ENCODE measurements at places on chromosomes 4 and X.
A peak's percentile ranks its signal among the peaks of the same experiment; 100 is the strongest.

GRCh38 chrX:71241301-71241700, 12.6 kb downstream of the ZMYM3 start:
- DNase-seq: no peak

- DNase-seq: no peak
Observed at GRCh38 chr4:101019941-101020401, 327.4 kb downstream of the PPP3CA start.

GRCh38 chr4:76306882-76307659, 538 bp downstream of the STBD1 start:
- DNase-seq: peak; percentile 65

DNA sequence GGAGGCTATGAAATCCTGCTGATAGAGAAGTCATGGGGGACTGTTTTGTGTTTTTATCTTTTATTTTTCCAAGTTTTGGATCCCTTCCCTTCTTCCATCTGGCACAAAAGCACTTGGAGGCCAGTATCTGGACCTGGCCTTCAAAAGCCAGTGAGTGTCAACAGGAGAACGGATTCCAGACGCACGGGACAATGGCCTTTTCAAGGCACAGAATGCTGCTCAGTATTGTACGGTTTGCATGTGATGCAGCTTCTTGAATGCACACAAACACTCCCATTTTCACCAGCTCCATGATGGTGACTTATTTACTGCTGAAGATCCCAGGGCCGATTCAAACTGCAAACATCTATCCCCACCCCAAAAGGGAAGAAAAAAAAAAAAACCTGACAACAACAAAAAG, 145.4 kb downstream of the CPEB2 start:
- no peak for DNase-seq

GRCh38 chr4:103019308-103020124, at the start of gene SLC9B1:
Gene SLC9B1 (minus strand): TSS chr4:103019705. CDS start chr4:102991711, 27,994 bp downstream.
- peak; percentile 97 for DNase-seq

DNA sequence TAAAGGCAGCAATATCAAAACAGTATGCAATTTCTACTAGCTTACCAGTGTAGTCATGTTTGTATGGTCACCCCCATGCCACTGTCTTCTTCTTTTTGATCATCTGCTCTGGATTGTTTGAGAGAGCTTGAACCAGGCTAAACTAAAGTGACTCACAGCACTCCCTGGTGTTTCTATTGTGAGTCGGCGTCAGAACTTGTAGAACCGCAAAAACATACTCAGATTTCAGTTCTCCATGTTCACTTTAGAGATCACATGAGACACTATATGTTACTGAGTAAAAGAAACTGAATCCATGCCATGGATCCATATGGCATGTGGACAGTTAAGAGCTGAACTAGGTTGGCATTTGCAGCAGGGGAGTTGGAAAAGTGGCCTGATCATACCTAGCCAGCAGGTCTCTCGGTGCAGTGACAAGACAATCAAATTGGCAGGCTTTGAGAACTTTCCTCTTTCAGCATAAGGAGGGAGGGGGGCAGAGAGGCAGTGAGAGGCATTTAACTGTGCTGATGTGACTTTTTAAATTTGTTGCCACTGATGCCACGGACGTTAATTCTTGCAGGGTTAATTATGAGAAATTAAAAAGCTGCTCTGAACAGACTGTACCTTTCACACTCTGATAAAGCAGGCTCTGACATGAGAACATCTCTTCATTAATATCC, 88.4 kb downstream of the AFF2 start:
- no peak for DNase-seq

- DNase-seq: no peak
Observed at GRCh38 chr4:68272860-68273259, 27.4 kb upstream of the TMPRSS11B start.

GRCh38 chr4:24570574-24571236, 13.6 kb downstream of the DHX15 start:
- no peak for DNase-seq

GRCh38 chr4:56348576-56348975, 38.7 kb downstream of the AASDH start:
- DNase-seq: no peak

- DNase-seq: no peak
Observed at GRCh38 chrX:133950214-133950613, 35.2 kb downstream of the GPC3 start.

GRCh38 chr4:57102050-57102624, 8.0 kb downstream of the IGFBP7 start:
- no peak for DNase-seq

DNA sequence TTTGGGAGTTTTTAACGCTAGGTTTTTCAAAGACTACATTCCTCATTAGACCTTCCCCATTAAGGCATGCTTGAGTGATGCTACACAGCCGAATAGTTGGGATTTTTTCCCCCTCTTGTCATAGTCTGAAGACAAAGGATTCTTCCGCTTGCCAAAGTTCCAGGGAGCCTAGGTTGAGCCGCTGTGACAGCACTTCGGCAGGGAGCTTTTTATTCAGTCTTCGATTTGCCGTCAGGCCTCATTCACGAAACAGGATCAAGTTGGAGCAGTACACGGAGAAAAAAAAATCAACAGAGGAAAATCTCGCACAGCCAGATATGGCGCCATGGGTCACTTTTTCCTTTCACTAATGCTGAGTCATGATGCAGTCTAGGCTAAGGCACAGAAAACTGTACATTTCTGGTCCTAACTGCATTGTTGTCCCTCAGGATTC, 24.3 kb downstream of the SHROOM3 start:
- peak; percentile 49 for DNase-seq

DNA sequence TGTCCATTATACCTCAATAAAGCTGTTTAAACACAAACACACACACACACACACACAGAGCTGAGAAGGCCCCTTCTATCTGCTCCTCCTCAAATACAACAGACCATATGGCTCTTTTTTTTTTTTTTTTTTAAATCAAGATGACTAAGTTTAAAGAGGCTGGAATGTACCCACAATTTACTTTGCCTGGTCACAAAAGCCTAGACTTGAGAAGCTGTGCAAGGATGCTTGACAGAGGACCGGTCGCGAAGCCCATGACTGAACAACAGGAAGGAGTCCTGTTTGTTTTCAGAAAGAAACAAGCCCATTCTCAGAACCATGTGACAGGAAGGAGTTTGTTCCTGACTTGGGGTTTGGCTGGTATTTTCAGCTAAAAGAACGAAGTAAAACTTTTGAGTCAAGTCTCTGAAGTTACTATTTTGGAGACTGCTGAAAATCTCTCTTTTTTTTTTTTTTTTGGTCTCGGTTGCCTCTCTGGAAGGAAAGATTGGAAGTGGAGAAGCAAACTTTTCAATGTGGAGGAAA, 650.9 kb upstream of the TENM3 start:
- no peak for DNase-seq

GRCh38 chrX:151510203-151510602, 53.3 kb upstream of the PASD1 start:
- no peak for DNase-seq

DNA sequence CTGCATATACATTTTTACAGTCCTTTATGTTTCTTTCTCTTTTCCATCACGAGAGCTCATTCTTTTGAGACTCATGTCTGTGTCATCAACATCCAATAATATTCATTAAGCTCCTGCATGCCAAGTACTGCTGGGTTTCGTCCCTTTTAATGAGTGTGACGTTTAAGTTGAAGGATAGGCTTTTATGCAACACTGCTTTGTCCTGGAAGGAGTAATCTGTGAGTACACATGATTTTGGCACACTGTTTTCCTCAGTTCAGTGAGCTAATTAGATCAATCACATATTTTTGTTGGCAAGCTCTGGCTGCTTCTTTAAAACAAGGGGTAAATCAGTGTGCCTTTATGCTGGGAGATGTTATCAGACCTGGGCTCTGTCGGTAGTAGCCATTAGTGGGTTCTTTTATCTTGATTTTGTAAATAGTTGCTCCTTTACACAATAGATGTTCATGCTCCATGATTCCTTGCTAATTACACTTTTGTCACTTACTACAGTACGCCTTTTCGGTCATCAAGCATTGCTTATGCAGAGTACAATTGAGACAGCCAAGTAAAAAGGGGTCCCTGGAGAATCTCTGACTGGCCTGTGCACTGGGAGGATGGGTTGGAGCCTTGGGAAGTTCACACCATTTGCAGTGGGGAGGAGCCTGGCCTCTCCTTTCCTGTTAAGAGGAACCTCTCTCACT, 132.6 kb downstream of the FHIP1A start:
- DNase-seq: no peak

- no peak for DNase-seq
Observed at GRCh38 chrX:3268829-3269228, 77.6 kb downstream of the MXRA5 start.

- no peak for DNase-seq
Observed at GRCh38 chrX:1554469-1555210, 17.7 kb upstream of the P2RY8 start.

GRCh38 chrX:18194688-18195087, 26.0 kb downstream of the BEND2 start:
- no peak for DNase-seq

DNA sequence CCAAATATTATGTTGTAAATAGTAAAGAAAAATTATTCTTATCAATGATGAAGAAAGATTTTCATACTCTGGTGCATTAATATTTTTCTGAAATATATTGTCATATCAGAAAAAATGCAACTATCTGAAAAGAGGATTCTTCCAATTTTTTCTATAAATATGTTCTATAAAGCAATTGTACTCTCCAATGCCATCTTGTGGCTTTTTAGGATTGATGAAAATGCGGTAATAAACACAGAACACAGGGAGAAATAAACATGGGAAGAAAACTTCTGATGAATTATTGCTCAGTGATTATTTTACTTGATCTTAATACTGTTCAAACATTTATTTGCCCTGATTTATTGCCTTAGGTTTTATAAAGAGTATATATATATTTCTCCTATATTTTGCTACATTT, 215.4 kb downstream of the IL1RAPL1 start:
- no peak for DNase-seq

GRCh38 chr4:153937289-153937688, 148.4 kb upstream of the SFRP2 start:
- DNase-seq: no peak

Measured in right forelimb (tissue), 1 donor.